ENCODE measurements at places on chromosomes 2 and 18.

DNA sequence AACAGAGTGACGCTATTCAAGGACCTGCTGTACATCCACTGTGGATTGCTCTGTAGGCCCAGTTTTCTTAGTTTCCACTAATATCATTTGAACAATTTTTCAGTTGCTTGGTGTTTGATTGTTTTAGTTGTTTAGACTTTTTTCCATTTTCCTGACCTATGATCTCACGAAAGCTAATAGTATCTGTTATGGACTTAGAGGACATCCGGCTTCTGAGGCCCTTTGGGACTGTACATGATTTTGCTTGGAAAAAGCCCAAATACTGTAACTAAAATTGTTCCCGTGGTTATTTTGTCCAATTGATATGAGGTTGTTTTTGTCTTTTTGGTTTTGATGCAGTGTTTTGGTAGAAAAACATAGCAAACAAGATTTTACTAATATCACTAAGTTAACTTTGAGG is 174.6 kb downstream of the PLCL1 start:
- no peak for DNase-seq

- no peak for DNase-seq
Observed at GRCh38 chr2:44869761-44870160, 71.7 kb upstream of the SIX3 start.

DNA sequence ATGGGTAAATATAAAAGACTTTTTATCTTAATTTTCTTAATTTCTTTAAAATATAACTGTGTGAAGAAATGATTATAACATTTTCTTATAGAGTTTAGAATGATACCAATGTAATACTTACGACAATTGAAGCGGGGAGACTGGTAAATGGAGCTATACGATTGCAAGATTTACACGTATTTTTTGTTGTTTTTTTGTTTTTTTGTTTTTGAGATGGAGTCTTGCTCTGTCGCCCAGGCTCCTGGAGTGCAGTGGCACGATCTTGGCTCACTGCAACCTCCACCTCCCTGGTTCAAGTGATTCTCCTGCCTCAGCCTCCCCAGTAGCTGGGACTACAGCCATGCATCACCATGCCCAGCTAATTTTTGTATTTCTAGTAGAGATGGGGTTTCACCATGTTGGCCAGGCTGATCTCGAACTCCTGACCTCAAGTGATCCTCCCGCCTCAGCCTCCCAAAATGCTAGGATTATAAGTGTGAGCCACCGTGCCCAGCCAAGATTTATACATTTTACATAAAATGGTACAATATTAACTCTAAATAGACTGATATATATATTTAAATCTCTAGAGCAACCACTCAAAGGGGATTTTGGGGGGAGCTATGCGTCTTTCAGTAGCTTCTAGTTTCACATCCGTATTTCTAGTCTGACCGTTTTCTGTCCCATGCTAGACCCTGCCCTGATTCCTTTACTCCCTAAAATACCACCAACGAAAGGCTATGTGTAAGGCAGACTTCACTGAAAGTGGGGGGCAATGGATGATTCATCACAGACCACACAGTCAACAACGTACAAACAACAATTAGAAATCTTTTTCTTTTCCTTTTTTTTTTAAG is 28.2 kb upstream of the ATG16L1 start:
- no peak for DNase-seq

DNA sequence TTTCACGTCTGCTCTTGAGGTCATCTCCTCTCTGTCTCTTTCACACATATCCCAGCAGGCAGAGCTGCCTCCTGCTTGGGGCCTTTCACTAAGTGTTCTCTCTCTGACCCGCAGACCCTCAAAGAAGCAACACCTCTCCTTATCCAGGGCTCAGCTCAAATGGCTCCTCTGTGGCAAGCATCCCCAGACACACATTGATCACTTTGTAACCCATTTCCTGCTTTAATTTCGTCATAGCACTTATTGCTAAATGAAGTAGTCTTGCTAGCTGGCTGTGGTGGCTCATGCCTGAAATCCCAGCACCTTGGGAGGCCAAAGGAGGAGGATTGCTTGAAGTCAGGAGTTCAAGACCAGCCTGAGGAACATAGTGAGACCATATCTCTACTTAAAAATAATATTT is 41.4 kb downstream of the SGPP2 start:
- DNase-seq, result no peak

- DNase-seq, result no peak
Observed at GRCh38 chr2:8481463-8482009, 200.3 kb upstream of the ID2 start.

DNA sequence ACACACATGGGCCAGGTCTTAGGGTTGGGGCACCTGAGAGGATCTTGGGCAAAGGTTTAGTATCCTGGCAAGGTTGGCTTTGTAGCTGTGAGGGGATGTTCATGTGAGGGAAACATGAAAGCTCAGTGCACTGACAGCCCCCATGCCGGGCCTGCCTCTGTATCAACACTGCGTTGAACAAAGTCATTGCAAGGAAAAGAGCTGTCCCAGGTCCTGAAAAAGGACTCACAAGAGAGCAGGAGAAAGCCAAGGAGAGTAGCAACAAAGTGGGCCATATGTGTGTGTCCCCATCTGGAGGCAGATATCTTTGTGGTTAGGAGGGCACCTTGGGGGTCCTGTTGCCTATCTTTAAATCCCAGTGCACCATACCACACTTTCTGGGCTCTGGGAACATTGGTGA is 237.8 kb upstream of the THSD7B start:
- DNase-seq, result peak; percentile 3

DNA sequence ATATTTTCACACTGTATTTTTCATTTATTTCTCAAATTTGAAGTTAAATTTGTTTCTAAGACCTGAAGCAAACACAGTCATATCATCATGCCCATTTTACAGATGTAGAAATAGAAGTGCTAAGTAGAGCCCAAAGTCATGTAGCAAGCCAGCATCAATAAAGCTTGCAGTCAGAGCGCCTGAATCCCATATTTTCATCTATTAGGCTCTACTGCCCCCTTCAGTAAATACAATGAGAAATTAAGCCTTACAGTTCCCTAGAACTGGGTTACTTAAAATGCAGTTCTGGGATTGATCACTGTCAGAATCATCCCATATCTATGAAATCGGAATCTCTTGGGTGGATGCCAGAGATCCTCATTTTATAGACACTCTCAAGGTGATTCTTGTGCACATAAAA is 419.9 kb downstream of the TGIF1 start:
- DNase-seq, result peak; percentile 40

DNA sequence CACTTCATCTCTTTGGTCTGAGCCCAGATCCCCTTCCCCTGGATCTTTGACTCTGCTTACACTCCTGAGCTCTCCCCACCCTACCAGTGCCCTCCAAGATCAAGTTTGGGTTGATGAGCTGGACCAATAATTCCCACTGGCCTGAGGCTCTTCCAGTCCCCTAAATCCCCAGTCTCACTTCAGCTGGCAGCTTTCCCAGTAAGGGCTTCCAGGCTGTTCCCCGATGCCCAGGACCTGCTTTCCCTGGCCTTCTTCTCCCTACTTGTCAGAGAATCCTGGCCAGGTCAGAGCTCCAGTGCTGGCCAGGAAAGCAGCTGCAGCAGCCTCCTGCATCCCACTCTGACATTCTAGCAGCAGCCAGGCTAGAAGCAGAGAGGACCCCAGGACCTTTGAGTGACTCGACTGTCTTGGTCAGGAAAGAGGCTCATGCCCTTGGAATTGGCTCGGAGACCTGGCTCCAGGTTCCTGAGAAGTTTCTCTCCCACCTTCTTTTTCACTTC is 3.5 kb downstream of the WNT6 start:
- no peak for DNase-seq

DNA sequence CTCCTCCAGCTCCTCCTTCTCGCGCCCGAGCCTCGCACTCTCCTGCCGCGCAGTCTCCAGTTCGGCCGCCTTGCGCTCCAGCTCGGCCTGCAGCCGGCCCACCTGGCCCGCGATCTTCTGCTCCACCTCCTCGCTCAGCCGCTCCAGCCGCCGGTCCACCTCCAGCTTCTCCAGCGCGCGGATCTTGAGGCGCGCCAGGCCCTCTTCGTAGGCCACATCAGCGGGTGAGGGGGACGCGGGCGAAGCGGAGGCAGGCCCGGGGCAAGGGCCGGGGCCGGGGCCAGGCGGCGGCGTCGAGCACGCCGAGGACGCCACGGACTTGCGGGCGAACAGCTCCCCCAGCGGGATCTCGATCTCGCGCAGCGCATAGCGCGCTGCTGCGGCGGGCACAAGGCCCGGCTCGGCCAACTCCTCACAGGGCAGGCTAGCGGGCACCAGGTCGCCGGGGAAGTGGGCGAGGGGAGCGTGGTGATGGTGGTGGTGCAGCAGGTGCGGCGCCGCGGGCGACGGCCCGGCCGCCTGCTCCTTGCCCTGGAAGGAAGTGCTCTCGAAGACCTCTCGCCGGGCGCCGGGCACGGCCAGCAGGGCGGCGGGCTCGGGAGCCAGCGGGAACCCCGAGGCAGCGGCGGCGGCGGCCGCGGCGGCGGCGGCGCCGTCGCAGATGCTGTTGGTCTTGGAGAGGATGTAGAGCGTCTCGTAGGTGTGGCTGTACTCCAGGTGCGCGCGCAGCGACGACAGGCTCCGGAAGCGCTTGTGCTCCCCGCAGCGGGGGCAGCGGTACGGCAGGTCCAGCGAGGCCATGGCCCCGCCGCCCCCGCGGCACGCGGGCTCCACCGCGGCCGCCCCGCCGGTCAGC is 15.2 kb downstream of the FBXO41 start:
- no peak for DNase-seq

DNA sequence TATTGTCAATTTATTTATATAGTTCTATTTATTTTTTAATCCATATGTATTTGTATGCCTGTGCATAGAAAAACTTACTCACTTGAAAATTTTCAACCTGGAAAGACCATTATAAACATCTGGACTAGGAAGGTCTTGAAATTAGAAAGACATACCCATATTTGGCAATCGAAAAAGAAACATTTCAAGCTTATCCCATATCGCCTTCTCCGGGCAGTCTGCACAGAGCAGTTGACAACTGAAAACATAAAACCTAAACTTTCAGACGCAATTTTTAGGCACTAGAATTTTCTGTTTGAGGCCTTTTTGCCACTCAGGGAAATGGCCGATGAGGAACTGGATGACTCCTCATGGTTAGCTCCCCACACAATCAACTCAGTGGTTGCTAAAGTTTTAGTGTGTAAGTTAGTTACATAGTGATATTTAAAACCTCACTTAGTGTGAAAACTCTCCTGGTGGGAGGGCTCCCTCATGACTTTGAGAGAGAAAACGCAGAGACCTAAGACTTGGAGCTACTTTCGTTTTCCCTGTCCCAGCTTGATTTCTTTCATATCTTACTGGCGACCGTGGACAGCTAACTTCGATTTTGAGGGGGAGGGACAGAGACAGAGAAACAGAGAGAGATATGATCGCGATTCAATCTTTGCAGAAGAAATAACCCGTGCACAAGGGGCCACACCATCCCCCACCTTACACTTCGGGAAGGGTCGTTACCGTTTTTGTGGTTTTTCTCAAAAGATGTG is 3.2 kb upstream of the HOXD12 start:
- DNase-seq, result no peak

- DNase-seq, result no peak
Observed at GRCh38 chr2:166451468-166451867, 42.6 kb downstream of the SCN7A start.

- peak; percentile 71 for DNase-seq
Observed at GRCh38 chr2:217370391-217370790, 510.5 kb upstream of the TNP1 start.

- DNase-seq, result peak; percentile 7
Observed at GRCh38 chr18:49819823-49820671, 6.7 kb upstream of the ACAA2 start.

GRCh38 chr2:27903649-27904404 is 13.3 kb downstream of the BABAM2 start:
- no peak for DNase-seq

- no peak for DNase-seq
Observed at GRCh38 chr2:157307021-157307420, 18.6 kb downstream of the ERMN start.

GRCh38 chr2:105261061-105261460 is 19.5 kb downstream of the GPR45 start:
- no peak for DNase-seq

GRCh38 chr2:214652473-214652872 is 157.0 kb downstream of the BARD1 start:
- DNase-seq, result no peak

- DNase-seq, result no peak
Observed at GRCh38 chr18:25164848-25165811, 186.8 kb downstream of the ZNF521 start.

GRCh38 chr2:99420031-99420430 is 69.8 kb downstream of the REV1 start:
- no peak for DNase-seq

GRCh38 chr2:8416849-8417832 is 264.7 kb upstream of the ID2 start:
- no peak for DNase-seq

DNA sequence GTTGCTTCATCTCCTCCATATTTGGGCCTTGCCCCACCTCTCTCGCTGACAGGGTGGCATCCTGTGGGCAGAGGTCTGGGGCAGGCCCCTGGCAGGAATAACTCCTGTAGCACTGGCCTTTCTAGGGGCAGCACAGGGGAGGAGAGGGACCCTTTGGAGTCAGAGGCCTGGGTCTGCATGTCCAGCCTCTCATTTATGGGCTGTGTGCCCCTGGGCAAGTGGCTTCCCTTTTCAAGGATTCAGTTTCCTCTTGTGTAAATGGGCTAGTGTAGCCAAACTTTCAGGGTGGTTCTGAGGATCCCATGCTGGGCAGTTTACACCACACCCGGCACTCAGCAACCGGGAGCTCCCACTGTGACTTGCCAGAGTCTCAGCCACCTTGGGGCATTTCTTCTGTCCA is 23.4 kb downstream of the ADRA2B start:
- DNase-seq, result no peak

DNA sequence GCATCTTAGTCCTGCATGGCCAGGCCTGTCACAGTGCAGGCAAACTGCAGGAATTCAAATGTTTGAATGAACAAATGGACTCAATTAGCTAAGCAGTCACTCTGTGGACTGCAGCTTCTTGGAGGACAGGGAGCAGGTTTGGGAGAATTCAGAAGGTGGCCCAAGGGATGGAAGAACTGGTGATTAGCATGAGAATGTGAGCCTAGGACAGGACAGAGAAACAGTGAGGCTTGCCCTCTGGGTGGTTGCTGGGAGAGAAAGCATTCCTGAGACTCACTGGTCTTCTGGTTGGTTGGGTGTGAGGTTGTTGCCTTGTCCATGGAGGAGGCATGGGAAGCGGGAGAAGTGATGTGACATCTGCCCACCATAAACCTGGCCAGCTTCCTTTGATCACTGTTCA is 13.7 kb downstream of the IL1RL2 start:
- no peak for DNase-seq
